ENCODE measurements at places on chromosomes 12 and 14. TPM values are rescaled to one million over a fixed set of nuclear protein-coding genes. Genes with fewer than 3 reads are reported as not detected.

Gene PUS7L
- 8.9 TPM for total RNA-seq

Gene COCH
- 0.87 TPM for total RNA-seq

- DNase-seq: no peak
- peak overlapping the region; percentile 84 for H3K27ac ChIP-seq
- H3K4me3 ChIP-seq: peak overlapping the region; percentile 92
- no peaks in the 10 kb centered on the region for H3K27me3 ChIP-seq
- H3K36me3 ChIP-seq: peaks cover 2% of the 10 kb centered on the region
These were observed 697 bp upstream of the DNAJC14 start for GRCh38 chr12:55829967-55830600.

- H3K36me3 ChIP-seq: no peaks in the 10 kb centered on the region
- no peak overlapping the region for H3K4me3 ChIP-seq
- no peak overlapping the region for H3K27ac ChIP-seq
These were observed 567.6 kb downstream of the BCL11B start for GRCh38 chr14:98704441-98704840.

- H3K27ac ChIP-seq: no peak overlapping the region
- DNase-seq: no peak
- no peaks in the 10 kb centered on the region for H3K4me1 ChIP-seq
- peaks cover 47% of the 10 kb centered on the region for H3K27me3 ChIP-seq
These were observed 739 bp downstream of the JPH4 start for GRCh38 chr14:23577710-23578392.

GRCh38 chr12:80590085-80590484 is 117.3 kb upstream of the MYF6 start:
- no peaks in the 10 kb centered on the region for H3K36me3 ChIP-seq
- H3K27ac ChIP-seq: peak overlapping the region; percentile 6
- peak; percentile 67 for DNase-seq
- H3K4me1 ChIP-seq: peaks cover 18% of the 10 kb centered on the region

DNA sequence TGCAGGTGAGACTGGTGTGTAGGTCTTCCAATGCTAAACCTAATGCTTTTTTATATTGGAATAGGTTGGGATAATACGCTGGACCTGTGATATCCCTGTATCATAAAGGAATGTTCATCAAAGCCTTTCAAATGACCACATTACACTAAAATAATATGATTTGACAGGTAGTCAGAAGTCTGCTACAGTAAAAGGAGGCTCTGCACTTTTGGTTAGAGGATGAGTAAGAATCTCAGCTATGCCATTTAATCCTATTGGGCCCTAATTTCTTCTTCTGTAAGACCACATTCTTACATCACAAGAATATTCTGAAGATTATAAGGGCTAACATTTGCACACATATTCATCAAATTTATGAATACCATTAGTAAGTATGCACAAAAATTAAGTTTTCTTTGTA is 250.5 kb upstream of the FLRT2 start:
- no peak for DNase-seq
- H3K27ac ChIP-seq: no peak overlapping the region
- H3K36me3 ChIP-seq: no peaks in the 10 kb centered on the region
- no peaks in the 10 kb centered on the region for H3K27me3 ChIP-seq

Gene PRH2
- not detected for total RNA-seq

- no peaks in the 10 kb centered on the region for H3K27me3 ChIP-seq
- no peak overlapping the region for H3K27ac ChIP-seq
- no peak for DNase-seq
- no peaks in the 10 kb centered on the region for H3K36me3 ChIP-seq
These were observed 201.3 kb downstream of the TTC7B start for GRCh38 chr14:90614696-90615516.

GRCh38 chr12:4567073-4567881 is 5.3 kb downstream of the DYRK4 start:
- H3K27ac ChIP-seq: no peak overlapping the region
- no peaks in the 10 kb centered on the region for H3K27me3 ChIP-seq
- no peaks in the 10 kb centered on the region for H3K4me1 ChIP-seq
- no peak for DNase-seq

Gene MANSC4
- total RNA-seq: not detected

Gene LMNTD1
- not detected for total RNA-seq

GRCh38 chr12:52949413-52950331 is 754 bp downstream of the KRT18 start:
- H3K4me3 ChIP-seq: peak overlapping the region; percentile 97
- H3K36me3 ChIP-seq: peaks cover 14% of the 10 kb centered on the region
- no peaks in the 10 kb centered on the region for H3K27me3 ChIP-seq
- H3K27ac ChIP-seq: peak overlapping the region; percentile 92

DNA sequence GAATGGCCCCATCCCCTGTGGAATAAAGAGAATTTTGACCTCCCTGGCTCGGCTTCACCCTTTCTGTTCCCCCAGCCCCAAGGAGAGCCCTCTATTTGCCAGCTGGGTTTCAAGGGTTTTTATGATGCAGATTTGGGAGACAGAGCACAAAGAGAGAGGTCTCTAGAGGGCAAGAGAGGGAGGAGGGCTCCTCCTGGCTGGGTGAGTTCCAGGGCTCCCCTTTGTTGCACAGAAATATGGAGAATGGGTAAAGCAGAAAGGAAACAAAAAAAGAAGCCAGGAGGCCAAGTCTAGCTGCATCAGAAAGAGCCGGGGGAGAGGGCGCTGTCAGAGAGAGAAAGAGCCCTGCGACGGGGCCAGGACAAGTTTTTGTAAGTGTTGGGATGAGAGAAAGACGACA is 319.6 kb upstream of the RTL1 start:
- H3K27me3 ChIP-seq: peaks cover 9% of the 10 kb centered on the region
- no peak for DNase-seq
- no peak overlapping the region for H3K4me3 ChIP-seq
- no peaks in the 10 kb centered on the region for H3K4me1 ChIP-seq
- no peak overlapping the region for H3K27ac ChIP-seq
